ENCODE measurements at places on chromosomes 3 and 15.

DNA sequence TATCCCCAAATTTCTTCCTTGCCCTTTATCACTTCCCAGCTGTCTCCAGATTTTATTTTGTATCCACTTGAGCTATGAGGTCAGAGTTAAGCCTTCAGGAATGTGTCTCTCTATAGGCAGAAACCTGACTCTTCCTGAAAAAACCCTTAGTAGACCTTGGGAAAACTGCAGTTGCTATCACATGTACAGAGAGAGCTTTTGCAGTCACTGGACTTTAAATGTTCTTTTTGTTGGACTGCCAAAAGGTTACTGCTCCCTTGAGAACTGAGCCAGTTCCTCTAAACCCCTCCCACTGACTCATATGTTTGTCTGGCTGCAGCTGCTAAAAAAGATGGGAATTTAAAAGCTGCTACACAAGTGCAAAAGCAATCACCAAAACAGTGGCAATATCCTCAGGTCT, 169.1 kb upstream of the CCDC54 start:
- peak; percentile 24 for DNase-seq

DNA sequence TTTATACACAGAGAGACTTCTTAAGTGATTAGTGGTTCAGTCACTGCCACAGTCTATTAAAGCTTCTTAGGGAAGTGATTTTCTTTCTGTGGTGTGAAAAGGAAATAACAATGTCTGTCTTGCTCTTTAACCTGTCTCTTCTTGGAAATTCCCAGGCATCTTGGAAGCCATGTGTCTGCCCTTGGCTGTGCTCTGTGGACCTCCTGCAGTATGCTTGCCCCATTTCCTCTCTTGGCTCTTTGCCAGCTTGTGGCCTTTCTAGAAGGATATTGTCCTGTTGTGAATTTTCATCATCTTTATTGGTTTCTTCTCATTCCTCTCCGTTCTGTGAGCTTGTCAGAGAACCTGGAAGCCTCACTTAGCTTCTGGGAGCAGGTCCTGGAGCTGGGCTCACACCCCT, 338.4 kb upstream of the C2CD4B start:
- no peak for DNase-seq

DNA sequence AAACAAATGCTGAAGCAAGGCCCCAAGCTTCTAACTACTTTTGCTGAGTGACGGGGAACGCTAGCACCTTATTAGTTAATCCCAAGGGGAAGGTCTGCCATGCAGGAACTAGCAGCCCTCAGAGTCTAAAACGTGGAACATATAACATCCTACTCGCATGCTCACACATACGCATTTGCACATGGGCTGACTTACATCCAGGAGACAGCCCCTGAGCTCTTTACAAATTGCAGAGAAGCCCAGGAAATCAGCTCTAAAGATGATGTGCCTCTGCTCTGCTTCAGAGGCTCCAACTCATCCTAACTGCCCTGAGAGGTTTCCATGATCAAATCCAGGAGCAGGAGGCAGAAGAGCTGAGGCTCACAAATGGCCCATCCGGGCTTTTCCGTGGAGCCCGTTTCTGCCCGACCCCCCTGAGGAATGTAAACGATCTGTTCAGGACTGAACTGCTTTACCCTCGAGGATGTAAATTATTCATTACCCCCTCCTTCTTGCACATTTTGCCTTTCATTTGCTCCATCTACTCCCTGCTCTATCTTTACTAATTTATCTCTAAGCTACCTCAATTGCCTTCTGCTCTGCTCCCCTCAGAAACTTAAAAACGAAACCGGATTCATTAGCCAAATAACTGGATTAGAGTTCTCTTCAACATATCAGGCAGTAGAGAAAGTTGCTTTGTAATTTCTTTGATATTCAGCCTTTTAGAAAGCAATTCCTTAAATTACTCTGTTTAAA, 141.9 kb upstream of the CCDC54 start:
- DNase-seq: no peak

DNA sequence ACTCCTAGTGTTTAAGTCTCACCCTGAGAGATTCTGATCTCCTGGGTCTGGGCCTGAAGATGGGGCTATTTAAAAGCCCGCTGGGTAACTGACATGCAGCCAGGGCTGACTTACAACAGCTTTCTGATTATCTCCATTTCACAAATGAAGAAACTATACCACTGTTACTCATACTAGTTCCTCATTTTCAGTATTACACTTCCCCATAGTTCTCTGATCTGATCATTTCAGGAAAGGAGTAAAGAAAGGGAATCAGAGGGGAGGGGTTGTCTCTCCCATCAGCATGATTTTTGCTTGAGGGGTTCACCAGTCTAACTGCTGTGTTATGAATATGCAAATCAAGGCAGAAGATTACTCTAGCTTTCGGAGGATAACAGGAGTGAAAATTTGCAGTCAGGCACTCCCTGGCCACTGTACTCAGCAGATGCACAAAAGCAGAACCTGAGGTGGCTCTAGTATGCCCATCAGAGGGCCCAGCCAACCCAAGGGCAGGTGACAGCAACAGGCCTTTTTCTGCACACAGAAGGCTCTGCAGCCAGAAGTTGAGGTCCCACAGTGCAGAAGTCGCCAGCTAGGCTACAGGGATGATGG, 59.4 kb downstream of the DAPK2 start:
- DNase-seq: no peak

GRCh38 chr3:50068134-50068533, 20.6 kb upstream of the RBM5 start:
- DNase-seq: no peak

- no peak for DNase-seq
Observed at GRCh38 chr3:26106228-26106627, 316.3 kb downstream of the OXSM start.

DNA sequence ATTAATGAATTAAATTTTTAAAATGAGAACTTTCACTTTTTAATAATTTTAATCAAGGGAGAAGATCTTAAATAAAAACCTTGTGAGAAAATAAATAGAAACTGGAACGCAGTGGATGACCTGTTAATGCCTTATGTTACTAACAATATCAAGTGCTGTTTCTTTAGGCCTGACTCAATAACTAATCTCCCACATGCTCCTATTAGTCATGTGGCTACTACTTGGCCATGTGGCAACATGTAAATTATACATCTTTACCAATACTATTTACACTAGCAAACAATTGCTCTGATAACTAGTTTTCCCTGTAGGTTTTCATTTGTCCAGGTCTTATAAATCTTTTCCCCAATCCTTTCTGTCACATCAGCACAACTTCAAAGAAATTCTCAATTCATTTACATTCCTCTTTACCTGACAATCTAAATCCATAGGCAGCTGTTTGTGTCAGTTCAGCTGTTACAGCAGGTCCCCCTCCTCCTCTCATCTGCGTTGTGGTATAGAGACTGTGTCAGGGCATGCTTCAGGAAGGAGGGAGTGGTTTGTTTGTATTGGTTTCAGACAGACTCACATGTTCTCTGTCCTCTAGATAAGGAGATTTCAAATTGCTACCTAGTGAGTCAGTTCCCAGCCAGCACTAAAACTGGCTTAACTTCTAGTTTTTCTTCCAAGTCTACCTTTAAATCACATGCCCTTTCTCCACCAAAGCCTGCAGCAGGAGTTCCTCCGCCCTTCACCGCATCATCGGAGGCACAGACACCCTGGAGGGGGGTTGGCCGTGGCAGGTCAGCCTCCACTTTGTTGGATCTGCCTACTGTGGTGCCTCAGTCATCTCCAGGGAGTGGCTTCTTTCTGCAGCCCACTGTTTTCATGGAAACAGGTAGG, 11.3 kb upstream of the C3orf52 start:
- no peak for DNase-seq

DNA sequence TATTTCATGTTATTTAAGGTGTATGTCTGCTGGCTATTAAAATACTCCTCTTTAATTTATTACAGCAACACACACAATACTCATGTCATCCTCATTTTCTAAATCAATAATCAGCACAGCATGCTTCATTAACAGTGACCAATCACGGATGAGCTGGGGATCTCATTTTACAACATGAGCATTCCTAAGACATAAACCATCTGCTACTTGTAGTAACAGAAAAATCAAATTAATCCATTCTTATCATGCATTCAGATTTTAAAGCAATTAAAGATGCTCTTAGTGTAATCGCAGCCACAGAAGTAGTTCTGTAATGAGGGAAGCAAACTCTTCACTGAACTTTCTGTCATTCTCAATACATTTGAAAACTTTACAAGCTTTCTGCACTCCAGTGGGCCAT, 191.1 kb downstream of the TBC1D5 start:
- DNase-seq: no peak

DNA sequence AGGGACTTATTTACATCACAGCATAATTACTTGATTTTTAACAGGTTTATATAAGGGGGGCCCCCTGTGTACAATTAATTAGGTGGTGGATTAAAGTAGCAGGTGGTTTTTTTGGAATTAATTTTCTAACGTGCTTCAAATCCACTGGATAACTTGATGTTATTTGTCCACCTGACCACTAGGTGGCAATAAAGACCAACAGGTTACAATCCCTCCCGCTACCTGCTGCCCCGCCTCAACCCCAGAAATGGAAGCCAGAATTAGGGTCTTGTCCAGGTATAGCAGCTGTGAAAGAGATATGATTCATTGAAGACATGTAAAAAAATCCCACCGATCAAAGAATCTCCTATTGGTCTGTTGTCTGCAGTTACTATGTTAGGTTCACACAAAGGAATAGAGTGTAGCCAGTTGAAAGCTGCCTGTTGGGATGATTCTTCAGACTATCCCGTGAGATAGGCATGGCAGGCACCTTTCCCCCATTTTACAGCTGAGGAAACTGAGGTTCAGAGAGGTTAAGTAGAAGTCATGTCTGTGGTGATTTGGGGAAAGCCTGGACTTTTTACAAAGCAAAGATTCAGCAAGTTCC, 44.0 kb downstream of the MFSD1 start:
- peak; percentile 48 for DNase-seq

DNA sequence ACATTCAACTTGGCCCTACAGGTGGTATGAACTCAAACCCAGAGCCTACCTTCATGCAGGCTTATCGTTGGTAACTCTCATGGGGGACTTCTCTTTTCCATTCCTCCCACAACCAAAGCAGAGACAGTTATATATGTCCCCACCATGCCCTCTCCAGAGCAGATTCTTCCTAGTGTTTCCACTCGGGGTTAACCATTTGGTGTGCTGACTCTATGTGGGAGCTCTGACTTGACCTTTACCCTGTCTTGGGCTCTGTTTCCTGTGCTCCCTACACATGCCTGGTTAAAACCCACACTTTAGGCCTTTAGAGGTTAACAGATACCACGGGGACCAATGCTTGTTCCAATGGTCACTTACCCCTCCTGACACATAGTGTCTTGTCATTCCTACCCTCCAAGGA, 80.7 kb downstream of the FSIP1 start:
- DNase-seq: no peak

GRCh38 chr3:173945170-173945569, 547.6 kb downstream of the NLGN1 start:
- DNase-seq: no peak

All from NCI-H1092 treated with DMSO at 0.1 percent for 48 hours (cell line).